Stimulated activated CD8-positive, alpha-beta memory T cell treated with anti-CD3 and anti-CD28 coated beads, Interleukin-4, amount 100 ng/mL, for 1 hour (primary cell): ENCODE measurements at places on chromosomes 3 and 15.
A peak's percentile ranks its signal among the peaks of the same experiment; 100 is the strongest.

DNA sequence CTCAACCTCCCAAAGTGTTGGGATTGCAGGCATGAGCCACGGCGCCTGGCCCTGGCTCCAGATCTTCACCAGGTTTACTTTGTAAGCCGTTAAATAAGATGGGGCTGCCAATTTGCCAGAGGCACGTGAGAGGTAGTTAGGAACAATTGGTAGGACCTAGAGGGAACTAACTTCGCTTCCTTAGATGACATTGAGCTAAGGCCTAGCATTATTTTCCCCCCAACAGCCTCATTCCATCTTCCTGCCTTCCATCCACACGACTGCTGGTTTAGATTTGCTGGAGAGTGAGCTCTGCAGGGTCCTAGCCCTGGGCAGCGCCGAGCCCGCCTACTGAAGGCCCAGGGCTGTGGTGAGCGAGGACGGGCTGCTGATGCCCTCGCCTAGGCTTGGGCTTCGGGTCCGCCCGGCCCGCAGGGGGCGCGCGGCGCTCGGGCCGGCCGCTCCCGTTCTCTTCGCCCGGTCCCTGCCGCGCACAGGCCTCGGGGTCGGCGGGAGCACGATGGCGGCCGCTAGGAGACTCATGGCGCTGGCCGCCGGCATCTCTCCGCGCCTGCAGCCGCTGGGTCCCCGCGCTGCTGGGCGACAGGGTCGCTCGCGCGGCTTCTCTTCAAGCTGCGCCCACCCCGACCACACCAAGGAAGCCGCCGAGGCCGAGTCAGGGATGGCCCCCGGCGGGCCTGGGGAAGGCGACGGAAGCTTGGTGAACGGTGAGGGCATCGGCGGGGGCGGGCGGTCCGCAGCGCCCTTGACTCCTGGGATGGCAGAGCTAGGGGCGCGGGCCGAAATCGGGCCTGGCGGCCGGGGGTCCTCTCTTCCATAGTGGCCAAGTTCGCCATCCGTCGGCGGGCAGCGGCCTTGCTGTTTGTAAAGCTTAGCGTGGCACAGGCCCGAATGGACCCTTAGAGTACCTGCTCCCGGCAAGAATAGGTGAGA, 21.9 kb downstream of the DHX30 start:
- peak; percentile 56 for DNase-seq

DNA sequence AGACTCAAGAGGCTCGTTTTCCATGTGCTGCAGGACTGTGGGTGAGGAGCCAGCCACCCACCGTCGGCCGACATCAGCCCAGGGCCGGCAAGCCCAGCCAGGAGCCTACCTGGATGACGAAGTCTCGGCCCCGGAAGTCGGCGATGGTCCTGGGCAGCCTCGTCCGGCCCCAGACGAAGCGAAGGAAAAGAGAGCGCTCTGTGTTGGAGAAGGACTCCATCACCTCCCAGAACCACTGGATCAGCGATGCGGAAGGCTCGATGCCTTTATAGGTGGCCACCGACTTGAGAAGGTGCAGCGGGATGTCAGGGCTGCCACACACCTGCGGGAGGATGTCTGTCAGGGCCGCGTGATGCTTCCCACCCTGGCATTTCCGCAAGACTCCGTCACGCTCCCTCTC, 13.8 kb upstream of the OCA2 start:
- DNase-seq: no peak

DNA sequence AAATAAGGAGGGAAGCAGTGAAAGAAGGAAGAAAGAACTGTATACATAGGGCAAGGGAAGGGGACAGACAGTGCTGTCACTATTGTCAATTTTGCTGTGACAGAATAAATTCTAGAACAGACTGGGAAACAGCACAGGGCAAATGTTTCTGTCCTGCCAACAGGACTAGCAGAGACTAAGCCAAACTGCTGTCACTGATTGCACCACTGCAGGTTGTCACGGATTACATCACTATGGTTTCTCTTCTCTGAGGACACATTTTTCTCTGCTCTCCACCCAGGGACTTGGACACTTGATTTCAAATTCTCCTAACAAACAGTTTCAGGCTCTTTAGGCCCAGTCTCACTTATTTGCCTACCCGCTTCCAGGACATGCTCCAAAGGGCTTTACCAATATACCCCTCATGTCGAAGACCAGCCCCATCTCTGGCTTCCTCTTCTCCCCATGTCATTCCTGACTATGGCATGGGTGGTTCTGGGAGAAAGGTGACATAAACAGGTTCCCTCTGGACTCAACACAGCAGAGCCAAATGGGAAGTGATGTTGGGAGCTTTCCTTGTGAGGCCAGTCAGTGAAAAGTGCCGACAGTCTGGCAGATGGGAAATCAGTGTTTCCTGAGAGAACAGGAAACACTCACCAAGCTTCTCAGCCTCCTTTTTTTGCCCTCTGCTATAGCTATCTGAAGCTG, 70.2 kb upstream of the ST3GAL6 start:
- DNase-seq: no peak

- no peak for DNase-seq
Observed at GRCh38 chr3:9902372-9903237, at the start of gene IL17RE. Gene IL17RE, plus strand, starts transcription at chr3:9902848. Its CDS starts 85 bp downstream, at chr3:9902933.

DNA sequence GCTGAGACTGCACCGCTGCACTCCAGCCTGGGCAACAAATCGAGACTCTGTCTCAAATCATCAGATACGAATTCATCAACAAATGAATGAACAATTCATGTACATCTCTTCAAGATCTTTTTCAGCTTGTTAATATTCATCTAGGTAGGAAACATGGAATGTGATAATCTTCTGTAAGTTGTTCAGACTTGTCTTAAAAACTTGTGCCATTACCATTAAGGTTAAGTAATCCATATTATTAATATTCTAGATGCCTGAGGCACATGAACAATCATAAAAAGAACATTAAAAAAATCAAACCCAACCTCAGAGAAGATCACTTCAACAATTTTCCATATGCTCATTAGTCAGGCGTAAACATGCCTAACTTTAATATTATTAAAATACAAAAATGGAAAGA, 36.2 kb downstream of the CHSY1 start:
- DNase-seq: no peak

DNA sequence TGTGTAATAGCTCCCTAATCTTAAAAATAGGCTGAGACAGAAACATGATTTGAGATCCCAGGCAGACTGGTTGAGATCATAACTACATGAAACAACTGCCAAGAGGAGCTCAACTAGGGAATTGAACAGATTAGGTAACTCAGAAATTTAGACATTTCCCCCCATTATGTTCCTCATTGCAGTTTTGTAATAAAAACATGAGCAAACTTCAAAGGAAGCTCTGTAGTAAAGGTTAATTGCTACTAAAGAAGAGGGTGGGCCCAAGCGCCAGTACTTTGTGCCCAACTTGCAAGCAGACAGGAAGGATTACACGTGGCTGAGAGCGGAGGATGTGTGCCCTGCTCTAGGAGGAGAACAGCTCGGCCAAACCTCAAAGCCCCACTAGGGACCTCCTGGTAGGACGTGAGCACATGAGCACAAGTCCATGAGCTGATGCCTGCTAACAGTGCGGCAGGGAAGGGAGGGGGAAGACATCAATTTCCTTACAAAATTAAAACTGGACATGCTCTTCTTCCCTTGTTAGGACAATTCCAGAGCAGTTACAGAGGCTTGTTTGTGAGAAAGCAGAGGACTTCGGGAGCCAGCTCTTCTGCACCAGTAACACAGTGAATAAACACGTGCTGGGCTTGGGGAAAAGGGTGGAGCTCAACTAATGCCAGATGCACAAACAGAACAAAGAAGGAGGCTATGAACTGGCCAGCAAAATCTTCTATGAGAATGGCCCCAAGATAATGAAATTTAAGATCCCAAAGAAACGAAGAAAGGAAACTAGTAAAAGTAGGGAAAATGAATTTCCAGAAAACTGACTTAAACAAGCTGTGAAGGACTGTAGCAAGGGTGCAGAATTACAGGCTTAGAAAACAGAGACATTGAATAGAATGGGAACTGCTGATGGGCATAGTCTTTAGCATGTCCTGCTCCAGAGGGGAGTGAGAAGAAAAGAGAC, 275.5 kb downstream of the MECOM start:
- no peak for DNase-seq

DNA sequence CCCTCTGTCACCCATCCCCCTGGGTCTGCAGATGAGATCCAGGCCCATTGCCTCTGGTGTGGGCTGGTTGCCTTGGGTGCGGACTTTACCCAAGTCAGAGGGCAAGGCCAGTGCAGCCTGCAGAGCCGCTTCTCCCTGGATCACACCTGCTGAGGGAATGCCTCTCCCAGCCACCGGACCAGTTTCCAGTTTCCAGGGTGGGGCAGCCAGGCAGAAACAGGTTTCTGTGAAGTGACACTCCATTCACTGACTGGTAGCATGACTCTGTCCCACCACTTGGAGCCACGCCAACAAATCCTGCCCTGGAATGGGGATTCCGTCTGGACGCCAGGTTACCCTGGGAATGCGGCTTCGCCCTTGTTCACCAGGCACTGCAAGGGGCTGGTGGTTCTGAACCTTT, 30.0 kb downstream of the PAQR5 start:
- no peak for DNase-seq

- DNase-seq: no peak
Observed at GRCh38 chr3:34851137-34851536, 788.2 kb upstream of the ARPP21 start.

DNA sequence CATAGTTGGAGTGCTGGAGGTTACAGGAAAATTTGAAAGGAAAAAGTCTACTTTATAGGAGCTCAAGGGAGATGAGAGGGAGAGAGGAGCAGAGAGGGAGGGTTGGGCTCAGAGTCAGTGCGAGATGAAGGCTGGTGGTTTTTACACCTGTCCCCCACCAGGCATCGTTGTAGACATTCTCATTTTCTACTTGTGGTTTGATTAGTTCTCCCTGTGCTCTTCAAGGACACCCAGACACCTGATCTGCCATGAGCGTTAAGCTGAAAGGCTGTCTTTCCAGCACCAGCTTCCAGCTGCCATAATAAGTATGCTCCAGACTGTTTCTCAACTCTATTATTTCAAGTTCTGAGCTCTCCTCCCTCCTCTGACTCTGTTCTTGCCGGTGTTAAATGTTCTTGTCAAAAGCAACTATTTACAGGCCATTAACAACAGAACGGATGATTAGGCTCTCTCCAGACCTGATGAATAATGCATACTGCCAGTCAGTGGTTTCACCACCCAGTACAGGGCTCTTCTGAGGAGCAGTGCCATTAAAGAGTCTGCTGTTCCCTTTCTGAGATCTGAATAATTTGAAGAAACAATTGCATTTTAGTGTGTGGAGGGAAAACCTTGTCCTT, 514.6 kb upstream of the MCTP2 start:
- DNase-seq: no peak

DNA sequence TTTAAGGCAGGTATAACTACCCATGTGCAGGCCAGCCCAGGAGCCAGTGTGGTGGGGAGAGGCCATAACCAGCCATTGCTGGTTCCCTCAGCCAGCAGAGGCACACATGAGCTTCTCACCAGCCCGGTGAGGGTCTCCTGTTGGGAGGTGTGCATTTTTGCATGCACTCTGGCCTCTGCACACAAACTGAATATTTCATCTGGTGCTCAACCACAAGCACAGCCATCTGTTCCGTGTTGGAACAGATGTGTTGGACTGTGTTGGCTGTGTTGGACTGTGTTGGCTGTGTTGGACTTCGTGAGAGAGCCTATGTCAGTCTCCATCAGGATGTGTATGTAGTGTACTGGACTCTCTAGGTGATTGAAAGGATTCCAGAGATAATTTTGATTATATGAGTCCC, 67.2 kb downstream of the RPL39L start:
- DNase-seq: no peak

- DNase-seq: no peak
Observed at GRCh38 chr3:141391298-141391990, 23.1 kb downstream of the ZBTB38 start.

- no peak for DNase-seq
Observed at GRCh38 chr15:56076640-56077039, 83.2 kb upstream of the NEDD4 start.

DNA sequence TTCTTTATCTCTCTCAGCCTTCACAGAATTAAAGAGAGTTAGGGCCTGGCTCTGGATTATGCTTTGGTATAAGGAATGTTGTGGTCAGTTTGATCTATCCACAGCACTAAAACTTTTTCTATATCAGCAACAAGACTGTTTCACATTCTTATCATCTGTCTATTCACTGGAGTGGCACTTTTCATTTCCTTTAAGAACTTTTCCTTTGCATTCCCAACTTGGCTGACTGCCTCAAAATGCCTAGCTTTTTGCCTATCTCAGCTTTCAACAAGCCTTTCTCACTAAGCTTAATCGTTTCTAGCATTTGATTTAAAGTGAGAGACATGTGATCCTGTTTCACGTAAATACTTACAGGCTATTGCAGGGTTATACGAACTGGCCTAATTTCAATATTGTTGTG, 471.8 kb downstream of the GBE1 start:
- no peak for DNase-seq

GRCh38 chr3:180959691-180960090, 29.8 kb downstream of the DNAJC19 start:
- DNase-seq: no peak

GRCh38 chr3:168249205-168249549, 153.5 kb upstream of the GOLIM4 start:
- no peak for DNase-seq

DNA sequence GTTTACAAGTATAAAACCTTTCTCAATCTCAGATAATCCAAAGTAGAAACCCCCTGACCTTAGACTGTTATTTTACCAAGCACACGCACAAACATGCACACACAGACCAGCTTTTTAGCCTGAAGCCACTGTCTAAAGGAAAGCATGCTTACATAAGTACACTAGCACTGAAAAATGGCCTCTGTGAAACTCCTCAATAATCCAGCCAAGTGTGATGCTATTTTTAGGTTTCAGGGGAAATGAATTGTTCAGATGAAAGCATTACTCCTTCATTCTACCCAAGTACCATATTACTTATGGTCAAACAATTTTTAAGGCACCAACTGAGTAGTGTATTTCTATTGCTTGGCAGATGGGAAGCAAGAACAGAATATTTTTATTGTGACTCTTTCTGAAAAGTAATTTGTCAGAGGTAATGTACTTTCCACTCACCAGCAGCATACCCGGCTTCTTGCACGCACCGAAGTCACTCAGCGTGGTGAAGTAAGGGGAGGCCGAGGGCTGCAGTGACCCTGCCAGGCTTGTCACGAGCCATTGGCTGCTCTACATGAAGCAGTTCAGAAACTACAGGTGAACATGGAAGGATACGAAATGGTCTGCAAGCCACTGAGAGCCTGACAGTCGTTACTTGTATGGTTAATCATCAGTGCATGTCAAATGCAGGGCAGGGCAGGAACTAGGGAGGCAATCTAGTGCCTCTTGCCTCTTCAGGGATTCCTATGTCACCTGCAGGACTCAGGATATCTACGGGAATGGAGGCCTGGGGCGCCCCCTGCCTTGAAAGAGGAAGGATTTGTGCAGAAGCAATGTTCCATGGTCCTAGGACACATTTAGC, 106.7 kb downstream of the GABRB3 start:
- no peak for DNase-seq

GRCh38 chr3:117485841-117486240, 776.3 kb downstream of the TUSC7 start:
- no peak for DNase-seq

GRCh38 chr3:105842449-105842848, 26.4 kb downstream of the CBLB start:
- DNase-seq: no peak

DNA sequence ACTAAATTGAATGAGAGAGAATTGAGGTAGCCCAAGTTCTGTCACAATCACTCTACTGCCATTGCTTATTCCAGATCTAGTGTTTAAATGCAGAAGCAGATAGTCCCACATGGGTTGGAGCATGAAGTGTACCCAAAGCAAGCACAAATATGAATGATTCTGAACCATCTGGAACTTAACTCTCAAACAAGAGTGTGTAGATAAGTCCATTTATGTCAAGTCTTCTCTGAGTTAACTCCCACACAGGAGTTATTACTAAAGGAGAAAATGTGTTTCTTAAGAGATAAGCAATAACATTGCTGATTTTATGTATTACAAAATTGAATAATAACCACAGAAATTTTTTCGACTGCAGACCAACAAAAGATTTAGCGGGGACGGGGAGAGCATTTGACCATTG, 33.6 kb downstream of the PAQR9 start:
- DNase-seq: no peak
